ENCODE measurements at places on chromosomes 6 and 20.

DNA sequence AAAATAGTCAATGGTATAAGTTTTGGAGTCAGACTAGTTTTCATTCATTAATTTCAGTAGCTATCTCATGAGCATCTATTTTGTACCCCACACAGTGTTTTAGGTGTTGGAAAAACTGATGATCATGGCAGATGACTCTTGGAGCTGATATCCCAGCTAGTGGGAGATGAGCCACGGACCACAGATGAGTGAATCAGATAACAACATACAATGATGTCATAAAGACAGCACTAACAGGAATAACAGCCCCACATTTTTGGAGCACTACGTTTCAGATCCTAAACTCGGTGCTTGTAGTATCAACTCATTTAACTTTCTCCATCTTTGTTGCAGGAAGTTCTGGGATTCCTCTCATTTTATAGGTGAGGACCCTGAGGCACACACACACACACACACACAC is 67.8 kb upstream of the EDN3 start:
- DNase-seq: no peak

DNA sequence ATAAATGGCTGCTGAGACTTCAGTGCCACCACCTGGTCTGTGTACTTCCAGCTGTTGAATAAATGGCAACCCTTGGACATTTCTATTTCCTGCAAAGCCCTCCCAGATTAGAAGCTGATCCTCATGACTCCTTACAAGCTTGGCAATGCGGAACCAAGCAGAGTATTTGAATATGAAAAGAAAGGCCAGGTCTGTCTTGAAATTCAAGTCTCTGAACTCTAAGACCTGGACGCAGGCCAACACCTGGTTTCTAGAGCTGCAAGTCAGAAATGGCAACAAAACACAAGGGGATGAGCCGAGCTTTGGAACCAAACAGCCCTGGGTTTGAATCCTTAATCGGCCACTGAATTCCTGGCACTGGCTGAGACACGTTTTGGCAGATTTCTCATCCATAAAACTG is 353.4 kb downstream of the PTPRT start:
- no peak for DNase-seq

GRCh38 chr6:156925718-156926607 is 148.8 kb downstream of the ARID1B start:
- no peak for DNase-seq

GRCh38 chr6:151349651-151350270 is 41.6 kb downstream of the ZBTB2 start:
- DNase-seq: no peak

DNA sequence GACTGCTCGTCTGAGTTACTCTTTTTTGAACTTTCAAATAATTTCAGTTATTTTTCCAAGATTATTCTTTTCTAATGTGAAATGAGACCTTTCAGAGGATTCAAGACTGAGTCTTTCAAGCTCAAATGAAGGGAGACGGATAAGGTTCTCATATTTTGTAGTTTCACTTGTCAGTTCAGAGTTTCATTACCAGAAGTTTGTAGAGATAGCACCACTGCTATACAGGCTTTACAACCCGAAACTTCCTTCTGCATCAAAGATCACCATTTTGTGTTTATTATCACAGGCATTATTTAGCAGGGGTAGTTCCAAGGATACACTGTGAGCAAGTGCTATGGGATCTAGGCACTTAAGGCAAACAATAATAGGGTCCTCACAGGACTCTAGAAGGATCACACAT is 74.7 kb upstream of the EPHA7 start:
- DNase-seq: no peak

DNA sequence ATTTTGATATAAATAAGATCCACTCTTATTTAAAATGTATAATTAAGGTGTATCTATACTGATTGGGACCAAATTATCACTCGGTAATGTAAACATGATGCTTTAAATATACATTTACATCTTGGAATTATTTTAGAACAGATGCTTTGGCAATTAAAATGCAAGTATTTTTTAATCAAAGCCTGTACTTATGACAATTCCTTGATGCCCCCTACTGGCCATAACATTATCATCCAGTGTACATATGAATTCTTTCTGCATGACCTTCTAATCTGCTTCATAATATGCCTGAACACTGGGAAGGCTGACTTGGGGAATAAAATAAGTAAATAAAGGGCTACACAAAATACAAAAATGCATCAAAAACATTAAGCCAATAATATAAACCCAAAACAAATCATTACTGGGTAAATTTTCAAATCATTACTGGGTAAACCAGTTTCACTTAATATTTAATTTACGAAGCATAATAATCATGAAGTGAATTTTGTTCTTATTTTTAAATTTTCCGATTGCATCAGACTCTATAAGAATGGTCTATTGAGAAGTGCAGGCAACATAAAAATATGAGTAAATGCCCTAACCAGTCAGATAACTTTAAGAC is 65.1 kb downstream of the CGA start:
- DNase-seq: no peak

GRCh38 chr20:53434662-53435061 is 159.0 kb downstream of the ZNF217 start:
- DNase-seq: no peak

DNA sequence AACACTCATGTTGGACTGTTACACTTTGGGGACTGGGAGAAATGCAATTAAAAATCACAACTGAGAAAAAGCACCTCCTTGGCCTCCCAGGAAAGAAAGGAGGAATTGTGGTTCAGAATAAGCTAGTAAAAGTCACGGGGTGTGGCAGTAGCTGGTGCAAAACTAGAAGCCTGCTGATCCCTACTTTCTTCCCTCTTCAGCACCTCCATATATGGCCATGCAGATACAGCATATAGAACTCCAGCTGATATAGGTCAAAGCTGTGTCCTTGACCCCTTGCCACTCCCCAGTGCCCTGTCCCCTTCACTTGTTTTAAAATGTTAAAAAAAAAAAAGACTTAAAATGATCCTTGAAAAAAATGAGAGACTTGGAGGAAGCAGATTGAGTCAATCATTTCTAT is 5.5 kb upstream of the FLRT3 start:
- DNase-seq: no peak

DNA sequence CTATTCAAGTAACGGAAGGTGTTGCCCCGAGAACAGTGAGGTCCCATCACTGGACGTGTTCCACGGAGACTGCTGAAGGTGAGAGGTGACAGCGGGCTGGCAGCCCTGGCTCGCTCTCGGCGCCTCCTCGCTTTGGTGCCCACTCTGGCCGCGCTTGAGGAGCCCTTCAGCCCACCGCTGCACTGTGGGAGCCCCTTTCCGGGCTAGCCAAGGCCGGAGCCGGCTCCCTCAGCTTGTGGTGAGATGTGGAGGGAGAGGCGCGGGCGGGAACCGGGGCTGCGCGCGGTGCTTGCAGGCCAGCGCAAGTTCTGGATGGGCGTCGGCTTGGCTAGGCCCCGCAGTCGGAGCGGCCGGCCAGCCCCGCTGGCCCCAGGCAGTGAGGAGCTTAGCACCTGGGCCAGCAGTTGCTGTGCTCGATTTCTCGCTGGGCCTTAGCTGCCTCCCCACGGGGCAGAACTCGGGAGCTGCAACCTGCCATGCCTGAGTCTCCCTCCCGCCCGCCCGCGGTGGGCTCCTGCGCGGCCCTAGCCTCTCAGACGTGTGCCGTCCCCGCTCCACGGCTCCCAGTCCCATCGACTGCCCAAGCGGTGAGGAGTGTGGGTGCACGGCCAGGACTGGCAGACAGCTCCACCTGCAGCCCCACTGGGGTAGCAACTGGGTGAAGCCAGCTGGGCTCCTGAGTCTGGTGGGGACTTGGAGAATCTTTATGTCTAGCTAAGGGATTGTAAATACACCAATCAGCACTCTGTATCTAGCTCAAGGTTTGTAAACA is 77.6 kb downstream of the RNF182 start:
- DNase-seq: no peak

GRCh38 chr6:111184827-111185532 is 97.7 kb downstream of the SLC16A10 start:
- no peak for DNase-seq

DNA sequence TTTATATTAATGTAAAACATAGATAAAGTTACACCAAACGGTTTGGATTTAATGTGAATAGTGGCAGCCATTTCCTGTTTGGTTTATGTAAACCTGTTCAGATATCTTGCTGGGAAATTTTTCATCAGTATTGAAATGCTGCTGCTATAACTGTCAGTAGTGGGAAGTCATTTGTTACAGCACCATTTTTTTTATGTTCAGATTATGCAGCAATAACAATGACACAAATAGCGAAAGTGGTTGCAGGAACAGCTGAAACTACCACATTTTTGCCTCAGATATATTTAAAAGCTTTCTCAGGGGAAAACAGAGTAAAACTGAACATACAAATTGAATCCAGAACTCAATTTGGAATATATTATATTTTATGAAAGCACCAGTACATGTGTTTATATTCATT is 128.8 kb upstream of the SIM1 start:
- DNase-seq: no peak

GRCh38 chr6:11412616-11413015 is 124.9 kb upstream of the TMEM170B start:
- DNase-seq: no peak

DNA sequence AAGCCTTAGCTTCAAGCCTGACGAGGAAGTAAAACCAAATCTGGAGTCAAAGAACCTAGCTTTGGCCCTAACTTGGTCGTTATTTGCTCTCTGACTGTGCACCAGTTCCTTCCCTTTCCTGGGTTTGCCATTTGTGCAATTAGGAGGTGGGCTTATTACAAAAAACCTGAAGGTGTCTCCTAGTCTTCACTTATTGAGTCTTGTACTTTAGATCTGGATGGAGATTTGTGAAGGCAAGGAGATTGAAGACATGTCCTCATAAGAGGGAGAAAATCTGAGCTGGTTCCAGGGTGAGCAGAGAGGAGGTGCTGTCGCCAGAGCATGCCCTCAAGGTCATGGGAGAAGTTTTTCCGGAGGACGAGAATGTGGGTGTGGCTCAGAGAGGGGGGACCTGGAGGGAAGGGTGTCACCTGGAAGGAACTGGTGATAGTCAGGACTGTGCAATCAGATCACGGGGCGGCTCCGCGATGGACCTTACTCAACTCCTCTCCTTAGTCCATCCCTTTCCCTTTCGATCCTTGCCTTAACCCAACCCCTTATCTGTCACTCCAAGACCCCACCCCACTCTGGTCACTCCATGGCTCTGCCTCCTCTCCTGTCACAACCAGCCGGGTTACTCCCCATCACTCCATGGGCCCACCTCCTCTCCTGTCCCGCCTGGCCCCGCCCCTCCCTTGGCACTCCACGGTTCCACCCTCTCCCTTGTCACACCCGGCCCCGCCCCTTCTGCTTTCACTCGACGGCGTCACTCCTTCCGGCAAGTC is 588 bp upstream of the ACSS2 start:
- no peak for DNase-seq

GRCh38 chr6:158772851-158773371 is 46.3 kb downstream of the EZR start:
- DNase-seq: no peak

DNA sequence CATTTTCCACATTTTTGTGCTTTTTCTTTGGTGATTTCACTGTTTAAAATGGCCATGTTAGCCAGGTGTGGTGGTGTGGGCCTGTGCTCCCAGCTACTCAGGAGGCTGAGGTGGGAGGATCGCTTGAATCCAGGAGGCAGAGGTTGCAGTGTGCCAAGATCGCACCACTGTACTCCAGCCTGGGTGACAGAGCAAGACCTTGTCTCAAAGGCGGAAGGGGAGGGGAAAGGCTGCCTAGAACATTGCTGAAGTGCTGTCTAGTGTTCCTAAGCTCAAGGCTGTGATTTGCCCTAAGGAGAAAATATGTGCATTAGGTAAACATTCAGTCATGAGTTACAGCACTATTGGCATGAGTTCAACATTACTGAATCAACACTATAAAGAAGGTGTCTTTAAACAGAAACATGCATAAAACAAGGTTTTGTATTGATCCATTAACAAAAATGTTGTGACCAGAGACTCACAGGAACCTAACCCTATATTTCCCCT is 14.0 kb downstream of the ZC2HC1B start:
- DNase-seq: no peak

DNA sequence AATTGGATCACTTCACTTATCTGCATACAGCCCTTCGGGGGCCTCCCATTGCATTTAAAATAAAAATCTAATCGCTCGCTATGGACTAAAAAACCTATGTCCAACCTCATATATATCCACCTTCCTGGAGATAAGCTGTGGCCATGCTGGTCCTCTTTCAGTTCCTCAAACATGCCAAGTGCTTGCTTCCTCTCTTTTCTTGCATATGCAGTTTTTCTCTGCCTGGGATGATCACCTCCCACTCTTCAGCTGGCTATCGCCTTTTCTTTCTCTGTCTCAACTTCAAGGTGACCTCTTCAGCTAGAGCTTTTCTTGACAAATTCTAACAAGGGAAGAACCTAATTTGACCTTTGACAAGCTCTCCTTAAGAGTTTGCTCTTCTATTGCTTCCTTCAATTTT is 5.6 kb upstream of the TFB1M start:
- DNase-seq: no peak

GRCh38 chr6:80145921-80146320 is 39.5 kb downstream of the BCKDHB start:
- DNase-seq: no peak

- DNase-seq: no peak
Observed at GRCh38 chr6:45592991-45593390, 215.3 kb upstream of the SUPT3H start.

DNA sequence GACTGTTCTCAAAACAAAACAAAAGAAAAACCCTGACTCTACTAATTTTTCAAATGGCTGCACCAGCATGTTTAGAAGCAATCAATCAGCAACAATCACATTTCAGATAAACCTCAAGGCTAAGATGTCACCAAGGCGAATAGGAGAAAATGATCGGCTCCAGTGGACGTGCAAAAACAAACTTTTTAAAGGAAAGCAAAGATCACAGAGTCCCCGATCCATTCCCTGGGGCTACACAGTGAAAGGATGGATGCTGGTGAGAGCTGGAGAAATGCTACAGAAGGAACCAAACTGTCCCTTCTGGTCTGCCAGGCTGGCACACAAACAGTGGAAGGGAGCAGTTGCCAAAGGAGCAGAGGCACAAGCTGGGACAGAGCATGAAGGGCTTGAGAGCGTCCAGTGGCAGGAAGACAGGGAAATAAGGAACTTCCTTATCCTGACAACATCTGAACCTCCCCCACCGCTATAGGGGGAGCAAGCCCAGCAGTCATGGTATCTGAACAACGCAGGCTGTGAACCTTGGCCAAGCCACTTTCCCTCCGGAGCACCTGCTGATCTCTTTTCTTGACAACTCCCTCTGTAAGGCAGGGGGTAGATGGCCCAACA is 73.7 kb upstream of the HIVEP1 start:
- DNase-seq: no peak

DNA sequence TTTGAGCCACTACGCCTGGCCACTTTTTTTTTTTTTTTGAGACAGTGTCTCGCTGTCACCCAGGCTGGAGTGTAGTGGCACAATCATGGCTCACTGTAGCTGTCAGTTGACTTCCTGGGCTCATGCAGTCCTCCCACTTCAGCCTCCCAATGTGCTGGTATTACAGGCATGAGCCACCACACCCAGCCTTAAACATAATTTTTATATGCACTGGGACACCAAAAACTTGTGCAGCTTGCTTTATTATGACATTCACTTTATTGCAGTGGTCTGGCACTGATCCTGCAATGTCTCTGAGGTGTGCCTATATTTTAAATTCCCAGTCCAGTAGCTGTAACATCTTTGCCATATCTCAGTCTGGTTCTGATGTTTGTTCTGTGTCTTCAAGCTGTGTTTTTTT is 34.7 kb downstream of the KAT14 start:
- no peak for DNase-seq

- no peak for DNase-seq
Observed at GRCh38 chr20:63361519-63362435, 628 bp upstream of the CHRNA4 start.

GRCh38 chr6:41724586-41725501 is 10.6 kb downstream of the TFEB start:
- no peak for DNase-seq
